ENCODE measurements at places on chromosomes 6 and 20.

DNA sequence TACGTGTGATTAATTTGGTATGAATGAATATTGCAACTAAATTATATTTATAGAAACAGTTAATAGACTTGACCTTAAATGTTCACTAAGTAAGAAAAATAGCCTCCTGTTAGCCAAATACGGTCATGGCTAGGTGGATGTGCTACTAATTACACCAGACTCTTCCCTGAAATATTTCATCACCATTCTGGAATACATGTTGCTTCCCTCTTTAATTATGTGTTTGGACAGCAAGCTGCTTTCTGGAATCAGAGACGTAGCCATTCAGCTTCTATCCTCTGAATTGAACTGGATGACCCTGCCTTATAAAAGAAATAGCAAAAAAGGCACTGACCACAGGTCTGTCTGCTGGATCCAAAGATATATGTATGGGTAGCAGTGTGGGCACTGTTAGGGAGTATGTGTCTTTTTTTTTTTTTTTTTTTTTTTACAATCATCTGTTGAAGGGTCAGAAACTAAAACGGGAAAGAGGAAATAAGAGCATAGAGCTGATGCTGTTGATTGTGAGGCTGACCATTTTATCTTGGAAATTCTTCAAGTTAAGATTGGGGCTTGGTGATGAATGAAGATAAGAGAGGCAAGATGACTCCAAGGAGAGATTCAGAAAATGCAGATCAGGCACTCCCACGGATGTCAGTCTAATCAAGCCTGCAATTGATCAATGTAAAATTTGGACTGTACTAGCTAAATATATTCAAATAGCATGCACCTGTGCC is 283.2 kb upstream of the HSF2 start:
- DNase-seq, result no peak

DNA sequence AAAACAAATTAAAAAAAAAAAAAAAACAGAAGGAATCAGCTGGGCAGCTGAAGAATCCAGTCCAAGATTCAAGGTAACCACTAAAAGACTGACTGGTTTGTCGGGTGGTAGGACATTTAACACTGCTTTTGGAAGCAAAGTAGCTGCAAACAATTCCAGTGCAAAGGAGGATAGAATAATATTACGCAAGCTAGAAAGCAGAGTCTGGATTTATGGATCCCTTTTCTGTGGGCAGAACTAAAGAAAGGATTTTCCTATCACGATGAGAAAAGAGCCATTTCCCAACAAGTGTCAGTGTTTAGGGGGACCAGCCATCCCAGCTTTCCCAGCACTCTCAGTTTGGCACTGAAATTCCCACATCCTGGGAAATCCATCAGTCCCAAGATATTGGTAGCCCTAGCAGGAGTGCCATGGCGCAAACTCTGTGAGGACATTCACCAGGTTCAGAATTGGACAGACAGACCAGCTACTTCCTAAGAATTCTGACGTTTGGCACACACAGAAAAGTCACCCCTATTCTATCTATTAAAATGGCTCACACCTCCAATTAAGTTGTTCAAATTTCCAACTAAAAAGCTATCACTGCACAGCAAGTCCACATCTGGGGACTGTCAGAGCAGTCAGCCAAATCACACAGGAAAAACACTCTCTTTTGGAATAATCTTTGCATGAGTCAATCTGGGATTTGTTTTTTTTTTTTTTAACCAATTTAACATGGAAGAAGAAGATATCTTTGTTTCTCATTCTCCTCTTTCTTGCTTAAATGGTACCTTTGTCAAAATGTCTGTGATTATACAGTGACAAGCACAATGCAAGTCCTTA is 356.8 kb upstream of the ARID1B start:
- DNase-seq, result no peak

DNA sequence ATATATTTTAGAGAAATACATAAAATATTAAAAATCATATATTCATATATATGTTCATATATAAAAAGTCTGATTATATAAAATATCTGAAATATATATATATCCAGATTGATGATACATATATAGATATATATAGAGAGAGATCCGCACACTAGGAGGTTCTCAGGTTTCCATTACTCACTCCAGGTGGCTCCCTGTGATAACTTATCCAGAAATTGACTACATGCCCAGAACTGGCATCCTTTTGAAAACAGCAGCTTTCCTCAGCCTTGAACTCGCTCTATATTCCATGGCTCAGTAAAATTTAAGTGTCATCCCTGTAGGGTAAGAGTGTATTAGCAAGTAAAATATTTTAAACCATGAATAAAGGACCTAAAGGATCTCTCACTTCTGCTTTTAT is 206.8 kb downstream of the TINAG start:
- no peak for DNase-seq

DNA sequence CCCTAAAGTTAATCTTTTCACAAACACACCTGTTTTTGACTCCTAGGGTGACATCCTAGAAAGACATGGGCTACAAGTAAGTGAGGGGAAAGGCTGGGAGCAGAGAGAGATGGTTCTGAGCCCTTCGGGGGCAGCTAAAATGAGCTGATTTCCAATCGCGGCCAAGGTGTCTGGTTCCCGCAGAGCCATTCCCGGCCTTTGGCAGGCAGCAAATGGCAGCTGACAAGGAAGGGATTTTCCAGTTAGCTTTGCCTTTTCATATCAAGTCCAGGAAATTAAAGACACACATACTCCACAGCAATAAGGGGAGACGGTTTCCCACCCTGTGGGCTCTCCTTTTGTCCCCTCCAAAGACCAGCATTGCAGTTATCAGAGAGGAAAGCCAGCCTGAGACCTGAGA is 228.5 kb downstream of the ZMYND8 start:
- DNase-seq, result no peak

GRCh38 chr6:45377043-45377553 is 636 bp downstream of the SUPT3H start:
- peak; percentile 50 for DNase-seq

- no peak for DNase-seq
Observed at GRCh38 chr6:93568169-93568568, 148.8 kb upstream of the EPHA7 start.

GRCh38 chr6:72849346-72849745 is 227.5 kb downstream of the KCNQ5 start:
- no peak for DNase-seq

GRCh38 chr6:7052443-7053011 is 55.2 kb upstream of the RREB1 start:
- DNase-seq, result peak; percentile 70

GRCh38 chr20:35311409-35311808 is 19.2 kb upstream of the FAM83C start:
- DNase-seq, result no peak

- no peak for DNase-seq
Observed at GRCh38 chr20:12677925-12678324, 330.8 kb upstream of the SPTLC3 start.

DNA sequence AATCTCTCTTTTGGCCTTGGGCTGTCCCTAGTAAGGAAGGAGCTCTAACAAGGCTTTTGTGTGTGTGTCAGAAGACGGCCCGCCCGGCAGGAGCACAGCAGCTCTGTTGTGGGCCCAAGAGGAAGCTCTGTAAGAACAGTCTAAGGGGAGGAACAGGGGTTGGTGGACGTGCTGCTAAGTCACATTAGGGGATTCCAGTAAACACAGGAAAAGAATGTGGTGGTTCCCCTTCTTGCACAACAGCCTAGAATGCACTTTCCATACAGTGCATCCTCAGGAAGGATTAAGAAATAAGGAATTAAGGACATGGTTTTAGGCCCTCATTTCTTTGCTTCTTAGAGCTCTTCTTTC is 114.5 kb downstream of the RNF144B start:
- no peak for DNase-seq

- DNase-seq, result no peak
Observed at GRCh38 chr6:13478525-13478966, 8.9 kb downstream of the GFOD1 start.

- DNase-seq, result no peak
Observed at GRCh38 chr20:62603021-62603906, 39.0 kb upstream of the SLCO4A1 start.

GRCh38 chr20:46826343-46826984 is 68.2 kb upstream of the EYA2 start:
- no peak for DNase-seq

- DNase-seq, result no peak
Observed at GRCh38 chr6:1439349-1439748, 50.0 kb downstream of the FOXF2 start.

GRCh38 chr6:44672841-44673240 is 285.3 kb downstream of the CDC5L start:
- no peak for DNase-seq

GRCh38 chr20:37310951-37311350 is 21.5 kb downstream of the MANBAL start:
- DNase-seq, result no peak

DNA sequence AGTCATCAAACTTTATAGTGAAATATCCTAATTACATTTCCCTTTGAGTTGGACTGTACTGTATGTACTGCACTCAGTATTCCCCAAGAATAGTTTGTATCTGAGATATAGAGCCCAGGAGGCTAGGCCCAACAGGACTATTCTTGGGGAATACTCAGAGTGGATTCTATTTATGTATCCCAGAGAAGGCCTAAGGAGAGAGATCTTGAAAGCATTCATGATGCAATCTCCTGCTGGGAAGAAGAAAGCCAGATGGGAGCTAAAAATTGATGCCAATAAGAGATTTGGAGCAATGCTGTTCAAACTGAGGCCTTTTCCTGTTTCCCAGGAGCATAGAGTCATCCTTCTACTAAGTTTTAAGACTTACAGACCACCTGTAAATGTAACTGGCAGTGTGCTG is 452.1 kb upstream of the PLCB4 start:
- DNase-seq, result no peak

GRCh38 chr20:9635750-9636149 is 121.4 kb downstream of the LAMP5 start:
- no peak for DNase-seq

DNA sequence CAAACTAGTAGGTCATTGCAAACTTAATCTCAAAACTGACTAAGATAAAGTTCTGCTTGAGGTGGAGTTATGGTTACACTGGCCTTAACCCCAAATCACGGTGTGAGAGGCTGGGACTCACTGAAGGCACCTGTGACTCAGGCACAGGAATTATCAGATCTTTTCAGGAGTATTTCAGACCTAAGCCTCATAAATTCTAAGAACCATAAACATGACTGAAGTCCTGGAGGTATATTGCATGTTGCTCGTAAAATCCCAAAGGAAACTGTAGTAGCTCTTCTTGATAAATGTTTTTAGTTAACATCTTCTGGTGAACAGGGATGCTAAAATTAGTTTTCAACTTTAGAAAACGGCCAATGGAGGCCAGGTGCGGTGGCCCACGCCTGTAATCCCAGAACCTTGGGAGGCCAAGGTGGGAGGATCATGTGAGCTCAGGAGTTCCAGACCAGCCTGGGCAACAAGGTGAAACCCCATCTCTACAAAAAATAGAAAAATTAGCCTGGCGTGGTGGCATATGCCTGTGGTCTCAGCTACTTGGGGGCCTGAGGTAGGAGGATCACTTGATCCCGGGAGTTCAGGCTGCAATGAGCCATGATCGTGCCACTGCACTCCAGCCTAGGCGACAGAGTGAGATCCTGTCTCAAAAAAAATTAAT is 36.5 kb downstream of the DZANK1 start:
- DNase-seq, result no peak

DNA sequence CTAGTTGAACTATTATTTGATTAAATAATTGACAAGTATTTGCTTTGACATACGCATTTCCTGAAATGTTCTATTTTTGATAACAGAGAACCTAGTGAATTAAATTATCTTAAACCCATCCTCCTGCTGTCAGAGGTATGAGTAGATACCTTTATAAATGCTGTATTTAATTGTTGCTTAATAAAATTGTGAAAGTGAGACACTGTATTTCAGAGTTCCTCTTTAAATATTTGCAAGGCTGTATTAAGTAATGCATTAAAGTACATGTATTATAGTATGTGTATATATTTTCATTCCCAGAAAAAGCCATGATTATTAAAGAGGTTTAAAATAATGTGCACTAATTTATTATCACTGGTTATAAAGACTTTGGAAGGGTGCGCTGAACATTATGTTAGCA is 483.8 kb downstream of the TFAP2B start:
- no peak for DNase-seq

DNA sequence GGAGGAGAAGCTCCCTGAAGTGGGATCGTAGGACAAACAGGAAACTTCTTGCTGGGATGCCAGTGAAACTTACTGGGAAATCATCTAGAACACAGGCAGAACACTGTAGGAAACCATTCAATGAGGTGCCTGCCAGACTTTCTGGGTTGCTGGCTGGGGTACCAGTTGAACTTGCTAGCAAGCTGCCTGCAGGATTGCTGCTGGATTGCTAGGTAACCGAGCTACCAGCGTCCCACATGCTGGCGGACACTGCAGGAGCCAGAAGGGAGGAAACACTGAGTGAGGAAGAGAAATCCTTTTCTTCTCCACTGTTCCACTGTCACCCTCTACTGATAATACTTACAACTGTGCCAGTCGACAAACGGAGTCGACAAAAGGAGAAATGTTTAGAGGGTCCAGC is 91.3 kb upstream of the SLC35B3 start:
- DNase-seq, result peak; percentile 12

- no peak for DNase-seq
Observed at GRCh38 chr6:117157448-117157847, 107.9 kb upstream of the VGLL2 start.

- DNase-seq, result peak; percentile 71
Observed at GRCh38 chr6:97669191-97670031, 386.4 kb upstream of the MMS22L start.

- DNase-seq, result no peak
Observed at GRCh38 chr20:46177768-46178167, 59.7 kb downstream of the CD40 start.

DNA sequence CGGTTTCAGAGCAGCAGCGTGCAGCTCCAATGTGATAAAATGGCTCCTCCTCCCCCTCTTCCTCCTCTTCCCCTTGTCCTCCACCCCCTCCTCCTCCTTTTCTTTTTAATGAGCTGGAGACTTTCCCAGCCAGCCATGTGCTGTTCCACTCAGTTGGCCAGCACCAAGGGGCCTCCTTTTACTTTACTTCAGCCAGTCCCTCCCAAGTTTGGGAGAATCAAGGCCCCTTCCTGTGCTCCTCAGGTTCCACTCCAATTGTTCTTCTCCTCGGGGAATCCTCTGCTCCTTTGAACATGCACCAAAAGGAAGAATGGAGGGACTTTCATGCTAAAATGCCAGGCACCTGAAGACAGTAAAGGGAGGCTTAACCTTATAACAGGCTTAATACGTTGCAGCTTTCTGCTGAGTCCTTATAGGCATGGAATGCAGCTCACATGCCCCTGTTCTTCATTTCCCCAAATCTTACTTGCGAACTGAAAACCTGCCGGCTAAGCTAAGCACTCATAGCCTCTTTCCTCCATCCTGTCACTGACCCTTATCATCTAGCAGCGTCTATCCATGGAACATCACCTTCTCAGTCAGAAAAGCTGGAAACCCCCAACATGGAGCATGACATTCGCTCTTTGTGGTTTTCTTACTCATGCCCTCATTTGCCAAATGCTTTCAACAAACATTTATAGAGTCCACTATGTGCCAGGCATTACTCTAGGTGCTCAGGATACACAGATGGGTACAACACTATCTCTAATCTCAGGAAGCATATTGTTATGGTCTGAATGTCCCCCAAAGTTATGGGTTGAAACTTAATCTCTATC is 170.6 kb downstream of the PHACTR1 start:
- DNase-seq, result peak; percentile 5

- no peak for DNase-seq
Observed at GRCh38 chr6:33927616-33928015, 123.8 kb upstream of the MLN start.
